ENCODE measurements at places on chromosomes 7 and 10. TPM values are rescaled to one million over a fixed set of nuclear protein-coding genes. Genes with fewer than 3 reads are reported as not detected.

DNA sequence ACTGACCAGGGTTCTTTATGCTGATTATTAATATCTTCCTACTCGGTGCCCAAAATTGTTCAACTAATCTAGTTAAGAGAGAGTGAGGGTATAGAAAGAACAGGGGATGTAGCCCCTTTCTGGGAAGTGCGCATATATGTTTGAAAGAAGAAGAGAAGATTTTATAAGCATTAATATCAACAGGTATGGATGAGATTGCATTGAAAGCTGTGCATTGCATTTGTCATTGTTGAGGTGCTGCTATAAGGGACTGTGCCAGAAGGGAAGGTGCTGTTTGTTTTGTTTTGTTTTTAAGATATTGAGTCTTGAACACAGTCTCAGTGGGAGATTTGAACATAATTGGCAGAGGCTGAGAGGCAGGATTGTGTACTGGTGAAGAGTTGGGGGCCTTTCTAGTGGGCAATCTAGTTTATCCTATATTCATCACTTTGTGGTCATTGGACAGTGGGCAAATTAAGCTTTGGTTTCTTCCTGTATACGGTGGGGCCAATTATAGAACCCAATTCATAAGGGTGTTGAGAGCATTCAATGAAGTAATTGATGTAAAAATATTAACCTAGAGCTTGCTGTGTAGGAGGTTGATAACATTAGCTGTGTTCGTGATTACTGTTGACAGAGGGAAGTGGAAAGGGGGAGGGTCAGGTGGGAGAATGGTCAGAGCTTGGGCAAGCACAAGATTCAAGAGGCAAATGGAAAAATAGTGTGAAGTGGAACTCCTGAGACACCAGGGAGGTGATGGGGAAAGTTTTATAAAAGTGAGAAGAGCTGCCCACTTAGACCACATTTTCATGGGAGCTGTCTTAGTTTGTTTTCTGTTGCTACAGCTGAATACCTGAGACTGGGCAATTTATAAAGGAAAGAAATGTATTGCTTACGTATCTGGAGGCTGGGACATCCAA is 19.9 kb upstream of the PCGF5 start:
- no peaks in the 10 kb centered on the region for H3K36me3 ChIP-seq
- no peak overlapping the region for H3K4me3 ChIP-seq
- no peak for DNase-seq
- H3K27me3 ChIP-seq = no peaks in the 10 kb centered on the region

- DNase-seq = no peak
- no peaks in the 10 kb centered on the region for H3K36me3 ChIP-seq
- H3K27me3 ChIP-seq = peaks cover 78% of the 10 kb centered on the region
- no peaks in the 10 kb centered on the region for H3K4me1 ChIP-seq
- H3K4me3 ChIP-seq = no peak overlapping the region
Measured at GRCh38 chr7:155466142-155466813, 8.3 kb downstream of the EN2 start.

DNA sequence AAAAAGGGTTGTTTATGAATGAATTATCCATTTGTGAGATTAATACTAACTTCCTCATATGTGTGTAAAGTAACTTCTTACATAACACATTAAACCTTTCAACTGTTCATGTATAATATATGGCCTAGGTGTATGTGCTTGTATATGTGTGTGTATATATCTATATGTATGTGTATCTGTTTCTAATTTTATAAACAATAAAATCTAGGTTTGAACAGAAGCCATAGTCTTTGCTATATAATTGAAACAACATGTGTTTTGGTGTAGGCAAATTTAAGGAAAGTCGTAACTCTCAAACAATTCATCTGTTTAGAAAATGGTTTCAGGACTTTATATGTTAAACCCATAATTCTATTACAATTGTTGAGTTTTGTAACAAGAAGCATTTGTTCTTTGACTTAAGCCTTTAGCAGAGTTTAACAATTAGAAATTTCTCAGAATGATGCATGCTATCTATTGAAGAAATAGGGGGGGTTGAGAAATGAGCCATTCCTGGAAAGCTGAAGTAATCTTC is 103.3 kb downstream of the BBS9 start:
- no peaks in the 10 kb centered on the region for H3K4me1 ChIP-seq
- H3K27me3 ChIP-seq = no peaks in the 10 kb centered on the region
- H3K36me3 ChIP-seq = no peaks in the 10 kb centered on the region
- no peak for DNase-seq
- no peak overlapping the region for H3K4me3 ChIP-seq
- H3K27ac ChIP-seq = no peak overlapping the region

- peaks cover 4% of the 10 kb centered on the region for H3K27me3 ChIP-seq
- DNase-seq = no peak
- H3K4me1 ChIP-seq = no peaks in the 10 kb centered on the region
- H3K4me3 ChIP-seq = no peak overlapping the region
- H3K36me3 ChIP-seq = no peaks in the 10 kb centered on the region
- no peak overlapping the region for H3K27ac ChIP-seq
Measured at GRCh38 chr7:157703534-157704195, 366.9 kb downstream of the DNAJB6 start.

- H3K4me3 ChIP-seq = peak overlapping the region; percentile 35
- H3K36me3 ChIP-seq = no peaks in the 10 kb centered on the region
- DNase-seq = no peak
Measured at GRCh38 chr7:118214833-118215182, 9.7 kb upstream of the ANKRD7 start.

DNA sequence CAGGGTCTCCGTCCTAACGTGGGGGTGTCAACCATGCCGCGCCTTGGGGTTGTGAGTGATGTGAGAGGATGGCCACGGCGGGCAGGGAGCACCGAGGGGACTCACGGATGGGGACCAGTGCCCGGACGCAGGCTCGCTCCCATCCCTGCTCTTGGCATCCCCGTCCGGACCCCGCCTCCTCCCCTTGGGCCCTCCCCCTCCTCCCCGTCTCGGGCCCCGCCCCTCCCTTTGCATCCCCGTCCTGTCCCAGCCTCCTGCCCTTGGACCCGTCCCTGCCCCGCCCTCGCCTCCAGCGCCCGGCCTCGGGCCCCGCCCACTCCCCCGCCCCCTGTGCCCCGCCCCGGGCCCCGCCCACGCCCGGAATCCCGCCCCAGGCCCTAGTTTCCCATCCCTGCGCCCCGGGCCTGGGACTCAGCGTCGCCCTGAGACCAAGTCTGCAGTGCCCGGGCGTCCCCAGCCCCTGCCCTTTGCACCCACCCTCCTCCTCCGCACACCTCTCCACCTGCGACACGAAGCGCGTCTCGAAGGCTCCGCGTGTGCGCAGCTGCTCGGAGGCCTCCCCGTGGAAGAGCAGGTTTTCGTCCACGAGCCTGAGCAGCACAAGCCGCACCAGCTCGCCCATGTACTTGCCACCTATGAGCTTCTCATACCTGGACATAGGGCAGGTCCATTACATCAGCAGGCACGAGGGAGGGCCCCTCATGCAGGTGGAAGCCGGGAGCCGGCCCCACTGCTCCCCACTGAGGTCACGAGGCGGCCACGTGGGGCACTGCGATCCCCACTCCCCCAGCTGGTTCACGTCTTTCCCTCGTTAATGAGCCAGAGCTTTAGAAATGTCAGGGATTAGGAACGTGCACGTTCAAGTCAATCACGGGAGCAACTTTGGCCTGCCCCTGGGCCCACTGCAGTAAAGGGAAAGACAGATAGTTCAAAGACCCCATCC is 5.1 kb upstream of the MYL7 start:
- H3K27me3 ChIP-seq = no peaks in the 10 kb centered on the region
- no peaks in the 10 kb centered on the region for H3K36me3 ChIP-seq
- H3K27ac ChIP-seq = no peak overlapping the region
- DNase-seq = peak; percentile 56
- H3K4me3 ChIP-seq = peak overlapping the region; percentile 11

DNA sequence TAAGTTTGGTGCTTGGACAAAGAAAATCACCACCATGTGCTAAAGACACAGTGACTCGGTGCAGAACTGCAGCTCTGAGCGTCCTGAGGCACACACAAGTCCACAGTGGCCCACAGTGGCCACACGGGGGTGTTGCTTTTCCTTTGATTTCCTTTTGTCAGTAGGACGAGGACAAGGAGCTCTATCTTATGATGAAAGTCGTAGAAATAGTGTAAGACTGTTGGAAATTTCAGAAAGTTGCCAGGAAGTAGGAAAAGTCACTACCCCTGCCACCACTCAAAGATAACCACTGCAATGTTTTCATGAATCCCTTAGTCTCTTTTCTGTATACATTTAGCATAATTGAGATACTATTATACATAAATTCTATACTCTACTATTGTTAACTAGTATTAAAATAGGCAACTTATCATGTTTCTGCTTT is 146.0 kb downstream of the TNS3 start:
- H3K36me3 ChIP-seq = no peaks in the 10 kb centered on the region
- peak; percentile 53 for DNase-seq
- no peaks in the 10 kb centered on the region for H3K27me3 ChIP-seq
- H3K27ac ChIP-seq = no peak overlapping the region
- H3K4me1 ChIP-seq = no peaks in the 10 kb centered on the region

- H3K4me1 ChIP-seq = no peaks in the 10 kb centered on the region
- no peak overlapping the region for H3K27ac ChIP-seq
- H3K4me3 ChIP-seq = no peak overlapping the region
- DNase-seq = no peak
- H3K27me3 ChIP-seq = no peaks in the 10 kb centered on the region
Measured at GRCh38 chr10:75492173-75492925, 60.9 kb downstream of the LRMDA start.

The CDNF gene
- 15.8 TPM for total RNA-seq

- no peaks in the 10 kb centered on the region for H3K27me3 ChIP-seq
- H3K36me3 ChIP-seq = no peaks in the 10 kb centered on the region
- H3K27ac ChIP-seq = no peak overlapping the region
- DNase-seq = no peak
- no peaks in the 10 kb centered on the region for H3K4me1 ChIP-seq
Measured at GRCh38 chr7:7720193-7720592, 1.8 kb upstream of the RPA3 start.

DNA sequence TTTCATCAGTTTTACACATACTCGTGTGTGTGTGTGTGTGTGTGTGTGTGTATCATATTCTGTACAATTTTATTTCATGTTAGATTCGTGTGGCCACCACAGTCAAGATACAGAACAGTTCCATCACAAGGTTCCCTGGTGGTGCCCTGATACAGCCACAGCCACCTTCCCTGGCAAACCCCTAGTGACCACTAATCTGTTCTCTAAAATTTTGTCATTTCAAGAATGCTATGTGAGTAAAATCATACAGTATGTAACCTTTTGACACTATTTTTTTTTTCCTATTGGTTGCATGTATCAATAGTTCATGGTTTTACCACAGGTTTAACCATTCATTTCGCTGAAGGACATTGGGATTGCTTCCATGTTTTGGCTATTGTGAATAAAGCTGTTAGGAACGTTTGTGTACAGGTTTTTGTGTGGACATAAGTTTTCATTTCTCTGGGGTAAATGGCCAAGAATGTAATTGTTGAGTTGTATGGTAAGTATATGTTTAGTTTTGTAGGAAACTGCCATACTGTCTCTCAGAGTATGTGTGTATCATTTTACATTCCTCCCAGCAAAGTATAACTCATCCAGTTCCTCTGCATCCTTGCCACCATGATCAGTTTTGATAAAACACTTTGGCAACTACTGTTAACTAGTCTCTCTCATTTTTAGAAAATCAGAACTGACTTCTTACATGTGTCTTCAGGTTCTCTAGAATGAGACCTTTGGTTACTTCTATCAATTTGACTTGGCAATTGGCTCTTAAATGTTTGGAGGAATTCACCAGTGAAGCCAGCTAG is 20.6 kb downstream of the KLHDC10 start:
- H3K4me3 ChIP-seq = no peak overlapping the region
- no peak for DNase-seq
- H3K36me3 ChIP-seq = no peaks in the 10 kb centered on the region
- peaks cover 4% of the 10 kb centered on the region for H3K4me1 ChIP-seq
- H3K27ac ChIP-seq = no peak overlapping the region
- H3K27me3 ChIP-seq = no peaks in the 10 kb centered on the region

The ACTL6B gene
- not detected for total RNA-seq

- no peak for DNase-seq
- no peak overlapping the region for H3K4me3 ChIP-seq
- no peaks in the 10 kb centered on the region for H3K4me1 ChIP-seq
- no peak overlapping the region for H3K27ac ChIP-seq
- no peaks in the 10 kb centered on the region for H3K36me3 ChIP-seq
- no peaks in the 10 kb centered on the region for H3K27me3 ChIP-seq
Measured at GRCh38 chr10:94324609-94325233, 38.0 kb downstream of the NOC3L start.

- H3K36me3 ChIP-seq = no peaks in the 10 kb centered on the region
- no peak overlapping the region for H3K4me3 ChIP-seq
- no peak for DNase-seq
- H3K27ac ChIP-seq = no peak overlapping the region
- no peaks in the 10 kb centered on the region for H3K4me1 ChIP-seq
Measured at GRCh38 chr10:108566316-108567107, 1356.8 kb downstream of the XPNPEP1 start.

DNA sequence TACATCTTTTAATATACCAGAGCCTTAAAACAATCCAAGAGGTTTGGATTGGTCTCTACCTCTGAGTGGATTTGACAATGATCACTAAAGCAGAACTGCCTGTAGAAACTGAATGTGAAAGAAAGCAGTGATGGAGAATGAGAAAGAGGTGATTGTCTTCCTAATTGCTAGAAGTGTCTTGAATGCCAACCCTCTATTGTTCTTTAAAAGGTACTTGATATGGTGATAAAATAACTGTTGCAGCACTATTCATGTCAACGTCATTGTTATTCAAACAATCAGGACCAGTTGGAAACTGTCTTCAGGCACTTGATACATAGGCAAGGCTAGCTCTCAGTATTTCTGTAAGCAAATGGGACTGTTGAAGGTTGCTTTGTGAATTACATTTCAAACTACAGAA is 47.9 kb upstream of the ITPRID1 start:
- no peak overlapping the region for H3K4me3 ChIP-seq
- H3K27ac ChIP-seq = no peak overlapping the region
- no peaks in the 10 kb centered on the region for H3K27me3 ChIP-seq
- DNase-seq = no peak

Measured in prostate gland (tissue), 2 donors.